ENCODE measurements at places on chromosomes 12 and 14.
A peak's percentile ranks its signal among the peaks of the same experiment; 100 is the strongest.

- DNase-seq, result no peak
Measured at GRCh38 chr12:789852-790563, 37.6 kb downstream of the WNK1 start.

- DNase-seq, result peak; percentile 39
Measured at GRCh38 chr14:47149326-47149725, 497.7 kb upstream of the RPL10L start.

- no peak for DNase-seq
Measured at GRCh38 chr12:50285253-50285652, 1.9 kb upstream of the LIMA1 start.

GRCh38 chr12:80157645-80158044 lies 58.3 kb downstream of the OTOGL start:
- DNase-seq, result no peak

DNA sequence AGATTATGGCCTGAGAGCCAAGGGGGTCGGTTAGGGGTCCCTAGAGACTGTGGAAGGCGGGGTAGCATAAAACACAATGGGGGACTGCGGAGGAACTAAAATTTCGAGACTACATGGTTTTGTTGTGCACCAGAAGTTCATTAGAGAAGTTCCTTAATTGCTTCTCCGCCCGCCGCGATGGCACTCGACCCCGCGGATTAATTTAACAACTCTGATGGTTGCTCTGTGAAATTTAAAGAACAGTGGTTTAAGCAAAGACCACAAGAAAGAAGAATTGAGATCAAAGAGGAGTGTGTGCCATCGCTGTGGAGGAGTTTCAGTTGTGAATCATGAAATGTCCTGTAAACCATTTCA lies 1.4 kb upstream of the CCDC88C start:
- DNase-seq, result no peak

DNA sequence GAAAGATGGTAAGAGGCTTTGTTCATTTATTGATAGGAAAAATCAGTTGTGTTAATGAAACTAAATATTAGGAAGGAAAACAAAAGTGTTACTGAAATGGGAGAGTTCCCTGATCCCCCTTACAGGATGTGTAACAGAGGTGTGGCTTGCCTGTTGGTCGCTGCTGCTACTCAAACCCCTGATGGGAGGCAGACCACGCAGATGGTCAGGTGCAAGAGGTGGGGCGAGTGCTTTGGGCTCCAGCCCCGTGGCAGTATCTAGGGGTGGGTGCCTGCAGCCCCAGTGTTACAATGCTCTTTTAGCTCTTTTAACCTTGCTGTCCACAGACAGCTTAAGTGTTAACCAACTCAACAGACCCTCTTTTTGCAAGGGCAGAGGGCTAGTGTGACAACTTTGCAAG lies 319.6 kb upstream of the DCN start:
- no peak for DNase-seq

- DNase-seq, result no peak
Measured at GRCh38 chr14:57346741-57347140, 43.6 kb upstream of the NAA30 start.

- no peak for DNase-seq
Measured at GRCh38 chr14:50786751-50787464, 44.1 kb downstream of the NIN start.

DNA sequence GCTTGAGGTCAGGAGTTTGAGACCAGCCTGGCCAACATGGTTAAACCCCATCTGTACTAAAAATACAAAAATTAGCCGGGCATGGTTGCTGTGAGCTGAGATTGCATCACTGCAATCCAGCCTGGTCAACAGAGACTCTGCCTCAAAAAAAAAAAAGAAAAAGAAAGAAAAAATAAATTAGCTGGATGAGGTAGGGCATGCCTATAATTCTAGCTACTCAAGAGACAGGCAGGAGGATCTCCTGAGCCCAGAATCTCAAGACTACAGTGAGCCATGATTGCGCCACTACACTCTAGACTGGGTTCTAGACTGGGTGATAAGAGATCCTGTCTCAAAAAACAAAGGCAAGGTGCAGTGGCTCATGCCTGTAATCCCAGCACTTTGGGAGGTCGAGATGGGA lies 16.9 kb downstream of the PPP4R3A start:
- DNase-seq, result no peak

DNA sequence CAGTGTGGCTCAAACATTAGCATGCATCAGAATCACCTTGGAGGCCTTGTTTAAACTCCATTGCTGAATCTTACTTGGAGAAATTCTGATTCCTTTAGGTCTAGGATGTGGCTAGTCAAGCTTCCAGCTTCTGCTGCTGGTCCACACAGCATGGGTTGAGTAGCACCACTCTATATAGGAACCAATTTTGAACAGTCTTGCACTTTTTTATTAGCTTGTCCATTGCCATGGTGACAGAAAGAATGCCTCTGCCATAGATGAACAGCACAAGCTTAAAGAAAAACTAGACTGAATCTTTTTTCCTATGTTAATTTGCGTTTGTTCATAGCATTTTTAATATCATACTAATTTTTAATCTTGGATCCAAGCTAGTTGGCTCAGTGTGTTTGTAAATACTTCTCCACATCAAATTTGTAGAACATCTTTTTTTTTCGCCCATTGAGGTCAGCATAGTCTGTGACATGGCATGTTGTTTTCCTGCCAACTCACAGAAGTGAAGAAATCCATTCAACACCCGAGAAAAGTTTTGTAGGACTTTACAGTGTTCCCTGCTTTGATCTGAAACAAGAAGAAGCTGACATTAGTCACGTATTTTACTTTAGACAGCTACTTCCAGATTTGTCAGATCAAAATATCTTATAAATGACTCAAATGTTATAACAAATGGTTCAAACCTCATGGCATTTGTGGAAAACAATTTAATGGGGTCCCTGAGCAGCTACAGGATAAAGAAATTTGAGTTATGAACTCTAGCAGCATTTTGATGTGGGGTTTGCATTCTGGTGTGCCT lies 438.8 kb downstream of the EGLN3 start:
- DNase-seq, result peak; percentile 34

DNA sequence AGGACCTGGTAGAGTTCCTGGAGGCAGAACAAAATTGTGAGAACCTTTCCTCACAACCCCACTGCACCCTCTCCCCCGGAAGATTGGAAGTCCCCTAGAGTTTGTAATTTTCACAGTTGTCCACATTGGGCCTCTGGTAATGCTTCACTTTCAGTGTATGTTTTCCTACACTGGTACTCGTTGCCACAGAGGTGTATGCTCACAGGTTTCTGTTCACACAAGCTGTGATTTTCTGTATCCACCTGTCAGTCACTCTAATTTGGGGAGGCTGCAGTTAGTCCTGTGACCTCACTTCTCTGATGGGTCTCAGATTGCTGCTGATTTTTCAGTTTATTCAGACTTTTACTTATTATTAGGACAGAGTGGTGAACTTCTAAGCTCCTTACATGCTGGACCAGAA lies 66.4 kb upstream of the BMP4 start:
- no peak for DNase-seq

DNA sequence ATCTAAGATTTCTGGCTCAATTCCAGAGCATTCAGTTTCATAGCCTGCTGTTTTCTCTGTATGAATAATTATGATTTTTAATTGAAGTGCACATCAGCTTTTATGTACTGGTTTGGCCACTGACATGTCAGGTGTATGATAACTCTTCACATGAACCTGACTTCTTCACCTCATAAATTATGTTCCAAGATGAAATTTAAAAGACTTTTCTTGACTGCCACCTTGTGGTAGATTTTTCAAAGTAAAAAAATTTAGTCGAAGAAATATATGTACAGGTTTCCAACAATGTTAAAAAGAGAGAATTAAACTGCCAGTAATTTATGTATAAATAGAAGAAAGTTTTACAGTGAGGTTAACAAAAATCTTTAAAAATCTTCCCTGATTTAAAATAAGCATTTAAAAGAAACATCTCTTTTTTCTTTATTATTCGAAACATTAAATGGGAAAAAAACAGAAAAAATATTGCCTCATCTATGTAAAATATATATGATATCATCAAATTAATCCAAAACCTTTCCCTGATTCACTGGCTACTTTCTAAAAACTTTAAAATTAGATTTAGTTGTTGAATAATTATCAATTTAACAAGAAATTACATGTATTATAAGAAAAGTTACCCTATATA lies 124.9 kb upstream of the ATXN7L3B start:
- no peak for DNase-seq

- DNase-seq, result no peak
Measured at GRCh38 chr14:90828642-90829487, 12.6 kb upstream of the TTC7B start.

- peak; percentile 26 for DNase-seq
Measured at GRCh38 chr14:67666750-67667449, 7.5 kb downstream of the VTI1B start.

DNA sequence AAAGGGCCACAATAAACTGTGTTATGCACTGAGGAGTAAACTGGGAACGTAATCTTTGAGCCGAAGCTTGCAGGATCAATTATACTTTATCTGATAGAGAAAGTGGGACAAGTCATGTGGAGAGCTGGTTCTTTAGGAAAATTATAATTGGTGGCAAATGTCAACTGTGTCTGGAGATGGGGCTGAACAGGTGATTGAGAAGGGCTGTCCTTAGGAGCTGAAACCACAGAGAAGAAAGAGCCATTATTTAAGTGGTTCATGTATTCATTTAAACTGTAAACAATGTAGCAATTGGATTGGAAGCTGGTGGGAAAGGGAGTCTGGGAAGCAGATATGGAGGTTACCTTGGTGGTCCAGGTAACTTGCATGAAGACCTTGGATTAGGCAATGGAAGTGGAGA lies 193.1 kb downstream of the NPAS3 start:
- DNase-seq, result no peak

DNA sequence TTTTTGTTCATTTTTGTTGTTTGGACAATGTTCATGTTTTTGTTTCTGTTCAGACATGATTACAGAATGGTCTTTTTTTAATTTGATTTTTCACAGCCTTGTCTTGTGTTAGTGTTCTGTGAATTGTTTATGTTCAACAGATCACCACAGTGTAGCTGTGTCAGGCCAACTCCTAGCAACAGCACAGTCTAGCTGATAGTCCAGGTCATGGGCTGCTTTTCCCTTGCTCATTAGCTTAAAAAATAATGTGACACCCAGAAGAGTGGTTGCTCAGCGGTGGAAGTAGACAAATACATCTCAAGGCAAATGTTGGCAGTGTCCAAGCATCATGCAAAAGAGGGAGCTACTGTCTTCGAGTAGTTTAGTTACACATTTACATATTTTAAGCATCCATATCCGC lies 22.4 kb downstream of the WBP11 start:
- no peak for DNase-seq

- no peak for DNase-seq
Measured at GRCh38 chr12:1656902-1657301, 27.9 kb downstream of the WNT5B start.

DNA sequence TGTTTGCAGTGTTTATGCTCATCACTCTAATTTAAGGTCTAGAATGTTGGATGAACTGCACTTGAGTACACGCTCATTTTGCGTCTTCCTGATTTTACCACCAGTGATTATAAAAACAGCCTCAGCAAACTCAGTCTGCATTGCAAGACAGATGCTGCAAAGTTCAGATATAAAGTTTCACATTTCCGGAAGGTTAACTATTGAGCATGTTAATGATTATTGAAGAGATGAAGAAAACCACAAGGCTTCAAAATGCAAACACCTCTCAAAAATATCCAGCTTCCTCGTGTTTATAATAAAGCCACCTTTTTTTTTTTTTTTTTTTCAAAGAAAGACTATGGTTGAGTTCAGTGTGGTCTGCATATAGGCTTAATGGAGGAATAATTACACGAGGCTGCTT lies 92.1 kb upstream of the BMP4 start:
- DNase-seq, result no peak

DNA sequence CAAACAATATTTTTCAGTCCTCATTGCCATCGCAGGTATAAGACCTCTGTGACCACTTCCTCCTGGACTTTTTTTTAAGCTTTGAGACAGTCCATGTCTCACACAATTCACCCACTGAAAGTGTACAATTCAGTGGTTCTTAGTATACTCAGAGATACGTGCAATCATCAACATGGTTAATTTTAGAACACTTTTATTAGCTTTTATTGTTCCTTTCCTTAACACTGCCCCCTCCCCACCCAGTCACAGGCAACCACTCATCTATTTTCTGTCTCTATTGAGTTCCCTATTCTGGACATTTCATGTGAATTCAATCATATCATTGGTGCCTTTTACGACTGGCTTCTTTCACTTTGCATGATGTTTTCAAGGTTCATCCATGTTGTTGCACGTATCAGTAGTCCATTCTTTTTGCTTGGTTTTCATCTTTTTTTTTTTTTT lies 16.2 kb downstream of the NCKAP5L start:
- no peak for DNase-seq
